ENCODE measurements at places on chromosomes 7 and 10. TPM values are rescaled to one million over a fixed set of nuclear protein-coding genes. Genes with fewer than 3 reads are reported as not detected.

DNA sequence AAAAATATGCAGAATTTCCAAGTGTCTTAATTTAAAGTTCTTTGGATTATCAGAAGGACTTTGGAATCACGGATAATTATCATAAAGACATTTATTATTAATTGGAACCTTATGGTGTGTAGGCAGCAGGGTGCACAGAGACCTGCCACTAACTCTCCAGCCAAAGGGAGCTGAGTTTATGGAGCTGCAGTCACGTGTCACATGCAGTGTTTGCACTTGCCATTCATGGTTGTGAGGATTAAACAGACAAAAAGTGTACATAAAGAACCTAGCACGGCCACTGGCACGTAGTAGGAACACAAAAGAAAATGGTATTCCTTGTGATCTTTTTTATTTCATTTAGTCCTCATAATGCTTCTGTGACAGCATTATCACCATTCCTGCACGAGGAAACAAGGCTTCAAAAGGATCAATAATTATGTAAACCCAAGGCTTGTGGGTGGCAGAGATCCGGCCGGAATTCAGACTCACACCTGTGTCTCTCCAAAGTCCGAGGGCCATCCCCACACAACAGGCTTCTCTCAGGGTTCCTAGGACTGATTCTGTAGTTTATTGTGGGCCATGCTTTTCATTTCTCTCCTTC is 143.9 kb upstream of the STK17A start:
- H3K27ac ChIP-seq: no peak overlapping the region
- DNase-seq: no peak
- H3K4me3 ChIP-seq: no peak overlapping the region
- no peaks in the 10 kb centered on the region for H3K4me1 ChIP-seq
- peaks cover under 1% of the 10 kb centered on the region for H3K36me3 ChIP-seq

DNA sequence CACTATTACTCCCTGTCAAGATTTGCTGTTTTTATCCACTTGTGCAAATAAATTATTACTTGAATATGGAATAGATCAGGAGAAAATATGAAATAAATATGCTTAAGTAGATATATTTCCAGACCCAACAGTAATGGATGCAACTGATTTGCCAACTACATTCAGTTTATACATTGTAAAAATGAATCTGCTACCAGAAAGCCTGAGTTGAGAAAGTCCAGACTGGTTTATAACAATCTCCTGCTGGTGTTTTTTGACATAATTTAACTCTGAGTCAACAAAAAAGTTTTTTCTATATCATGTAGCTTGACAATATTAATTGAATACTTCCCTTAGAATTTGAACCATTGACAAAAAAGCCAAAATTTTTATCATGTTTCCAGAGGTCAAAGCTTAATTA is 265.8 kb upstream of the SEMA3D start:
- H3K4me3 ChIP-seq: no peak overlapping the region
- no peaks in the 10 kb centered on the region for H3K36me3 ChIP-seq
- no peaks in the 10 kb centered on the region for H3K27me3 ChIP-seq

GRCh38 chr7:67620216-67620933 is 623.7 kb downstream of the TYW1 start:
- no peaks in the 10 kb centered on the region for H3K4me1 ChIP-seq
- DNase-seq: no peak
- no peaks in the 10 kb centered on the region for H3K36me3 ChIP-seq

DNA sequence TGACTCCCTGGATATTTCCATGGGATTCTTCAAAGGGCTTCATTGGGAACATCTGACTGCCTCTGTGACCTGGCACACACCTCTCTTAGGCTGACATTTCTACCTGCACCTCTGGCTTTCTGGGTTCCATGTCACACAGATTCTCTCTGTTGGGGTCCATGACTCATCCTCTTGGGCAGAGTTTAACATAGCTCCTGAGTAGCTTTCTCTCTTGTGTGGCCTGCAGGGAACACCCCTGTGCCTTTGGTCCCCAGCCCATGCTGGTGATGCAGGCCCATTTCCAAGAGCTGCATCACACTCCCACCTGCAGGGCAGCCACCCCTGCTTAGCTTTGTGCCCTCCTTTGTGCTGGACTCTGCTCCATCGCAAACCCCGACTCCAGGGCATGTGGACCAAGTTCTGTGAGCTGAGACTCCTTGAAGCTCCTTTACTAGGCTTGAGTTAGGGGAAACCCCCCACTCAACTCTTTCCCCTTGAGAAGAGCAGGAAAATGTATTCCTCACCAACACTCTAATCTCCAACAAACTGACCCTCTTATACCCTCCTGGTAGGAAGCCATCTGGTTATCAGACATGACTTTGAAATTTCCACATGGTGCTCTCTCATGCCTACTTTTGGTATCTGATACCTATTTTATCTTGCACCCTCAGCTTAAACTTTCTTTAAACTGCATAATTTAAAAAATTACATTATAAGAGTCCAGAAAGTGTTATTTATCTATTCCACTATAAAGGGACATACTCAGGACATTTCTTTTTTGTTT is 93.3 kb downstream of the ZNF777 start:
- no peak overlapping the region for H3K4me3 ChIP-seq
- no peaks in the 10 kb centered on the region for H3K27me3 ChIP-seq
- DNase-seq: no peak
- peaks cover 7% of the 10 kb centered on the region for H3K36me3 ChIP-seq
- no peak overlapping the region for H3K27ac ChIP-seq

DNA sequence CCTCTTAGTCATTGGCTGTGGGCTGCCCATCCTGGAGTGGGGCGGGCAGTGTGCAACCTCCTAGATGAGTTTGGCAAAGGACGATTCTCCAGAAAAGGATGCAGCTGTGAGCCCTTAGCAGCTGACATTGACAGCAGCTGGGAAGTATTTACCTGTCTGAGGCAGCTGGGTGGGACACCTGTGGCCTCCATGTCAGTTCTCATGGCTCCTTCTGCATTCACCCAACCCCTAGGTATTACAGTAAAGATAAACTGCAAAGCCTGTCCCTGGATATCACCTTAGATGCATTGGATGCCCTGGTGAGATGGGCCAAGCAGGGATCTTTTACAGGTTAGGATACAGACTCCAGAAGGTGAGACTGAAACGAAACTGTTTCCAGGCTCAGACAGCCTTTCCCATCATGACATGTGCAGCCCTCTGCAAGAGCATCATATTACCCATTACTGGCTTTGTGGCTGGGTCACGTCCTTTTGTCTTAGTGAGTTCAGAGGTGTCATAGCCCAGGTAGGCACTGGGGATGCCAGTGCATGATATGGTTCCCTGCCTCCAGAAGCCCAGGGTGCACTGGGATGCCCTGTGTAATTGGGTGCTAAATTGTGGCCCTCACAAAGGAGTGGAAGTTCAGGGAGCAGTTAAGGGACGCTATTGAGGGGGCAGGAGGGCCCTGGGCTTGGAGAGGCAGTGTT is 28.9 kb downstream of the MINDY4 start:
- DNase-seq: no peak
- H3K27me3 ChIP-seq: no peaks in the 10 kb centered on the region
- H3K4me1 ChIP-seq: no peaks in the 10 kb centered on the region
- no peaks in the 10 kb centered on the region for H3K36me3 ChIP-seq

GRCh38 chr7:33201821-33202220 is 72.5 kb downstream of the BBS9 start:
- no peak for DNase-seq
- H3K4me1 ChIP-seq: no peaks in the 10 kb centered on the region
- H3K36me3 ChIP-seq: no peaks in the 10 kb centered on the region
- no peak overlapping the region for H3K4me3 ChIP-seq
- no peaks in the 10 kb centered on the region for H3K27me3 ChIP-seq

- H3K27ac ChIP-seq: no peak overlapping the region
- H3K4me3 ChIP-seq: no peak overlapping the region
- no peaks in the 10 kb centered on the region for H3K27me3 ChIP-seq
- DNase-seq: no peak
- no peaks in the 10 kb centered on the region for H3K4me1 ChIP-seq
- H3K36me3 ChIP-seq: no peaks in the 10 kb centered on the region
Observed at GRCh38 chr7:70434376-70434775, 697.6 kb upstream of the GALNT17 start.

- no peaks in the 10 kb centered on the region for H3K27me3 ChIP-seq
- no peaks in the 10 kb centered on the region for H3K4me1 ChIP-seq
- no peak for DNase-seq
- no peak overlapping the region for H3K27ac ChIP-seq
Observed at GRCh38 chr7:2231992-2232765, 566 bp downstream of the MAD1L1 start.

DNA sequence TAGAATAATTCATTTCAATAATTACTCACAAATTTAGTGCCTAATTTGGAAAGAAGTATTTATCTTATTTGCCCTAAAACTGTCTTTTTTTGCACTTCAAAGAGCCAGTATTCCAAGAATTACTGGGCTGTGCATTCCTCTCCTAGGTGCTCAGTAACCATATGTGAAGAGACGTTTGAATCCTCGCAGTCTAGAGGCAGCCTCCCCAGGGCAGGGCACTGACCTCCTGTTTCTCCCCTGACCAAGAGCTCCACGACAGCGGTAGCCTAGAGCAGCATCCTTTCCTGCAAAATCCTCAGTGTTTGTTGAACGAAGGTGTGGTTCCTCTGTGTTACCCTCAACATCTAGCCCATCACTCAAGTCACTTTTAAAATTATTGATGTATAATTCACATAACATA is 113.1 kb downstream of the EEPD1 start:
- peaks cover 3% of the 10 kb centered on the region for H3K4me1 ChIP-seq
- H3K27ac ChIP-seq: no peak overlapping the region
- no peak overlapping the region for H3K4me3 ChIP-seq
- no peaks in the 10 kb centered on the region for H3K36me3 ChIP-seq
- DNase-seq: no peak

GRCh38 chr7:70477036-70478010 is 654.6 kb upstream of the GALNT17 start:
- H3K4me1 ChIP-seq: no peaks in the 10 kb centered on the region
- no peak overlapping the region for H3K4me3 ChIP-seq
- no peaks in the 10 kb centered on the region for H3K27me3 ChIP-seq
- no peaks in the 10 kb centered on the region for H3K36me3 ChIP-seq
- DNase-seq: no peak

Gene FAM221A
- 13.4 TPM for total RNA-seq

Gene PNLIP
- not detected for total RNA-seq

Gene PBLD
- total RNA-seq: 3.5 TPM
